ENCODE measurements at places on chromosomes 11 and 22. TPM values are rescaled to one million over a fixed set of nuclear protein-coding genes. Genes with fewer than 3 reads are reported as not detected.

MS4A4E gene
- total RNA-seq: not detected

MAJIN gene
- not detected for total RNA-seq

IGLL1 gene
- not detected for total RNA-seq

RAB36 gene
- total RNA-seq: 1.0 TPM

OR6Q1 gene
- not detected for total RNA-seq

CHST1 gene
- 3.8 TPM for total RNA-seq

DNA sequence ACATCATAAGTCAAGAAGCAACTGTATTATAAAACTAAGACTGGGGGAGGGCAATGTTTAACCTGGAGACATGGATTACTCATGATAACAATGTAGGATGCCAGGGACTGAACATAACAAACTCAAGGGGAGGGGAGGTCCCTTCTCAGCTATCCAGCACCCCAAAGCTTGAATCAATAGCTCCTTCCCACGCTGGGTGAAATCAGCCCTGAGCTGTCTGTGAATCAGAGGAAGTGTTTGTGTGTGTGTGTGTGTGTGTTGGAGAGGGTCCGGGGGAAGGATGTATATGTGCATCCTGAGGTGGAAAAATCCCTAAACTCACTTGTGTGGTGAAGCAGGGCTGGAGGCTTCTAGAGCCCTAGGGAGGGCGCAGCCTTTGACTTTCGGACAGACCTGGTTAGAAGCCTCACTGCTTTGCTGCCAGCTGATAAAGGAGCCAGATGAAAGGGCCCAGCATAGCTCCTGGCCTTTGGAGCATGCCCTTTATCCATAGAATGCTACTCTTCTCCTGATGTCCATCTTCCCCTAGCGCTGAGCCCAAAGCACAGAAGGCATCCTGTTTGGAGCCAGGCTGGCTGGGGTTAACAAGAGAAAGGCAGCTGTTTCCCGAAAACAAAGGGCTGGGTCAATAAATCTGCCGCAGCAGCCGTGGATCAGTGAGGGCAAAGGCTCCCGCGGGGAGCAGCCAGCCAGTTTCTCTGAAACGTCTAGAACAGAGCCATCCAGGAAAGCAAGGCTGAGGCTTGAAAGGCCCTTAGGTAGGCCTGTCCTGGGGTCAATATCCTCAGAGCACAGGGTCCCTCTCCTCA, 35.8 kb downstream of the TNKS1BP1 start:
- H3K27ac ChIP-seq: no peak overlapping the region
- H3K4me3 ChIP-seq: no peak overlapping the region
- H3K27me3 ChIP-seq: no peaks in the 10 kb centered on the region
- no peak for DNase-seq
- H3K4me1 ChIP-seq: peaks cover 8% of the 10 kb centered on the region

DNA sequence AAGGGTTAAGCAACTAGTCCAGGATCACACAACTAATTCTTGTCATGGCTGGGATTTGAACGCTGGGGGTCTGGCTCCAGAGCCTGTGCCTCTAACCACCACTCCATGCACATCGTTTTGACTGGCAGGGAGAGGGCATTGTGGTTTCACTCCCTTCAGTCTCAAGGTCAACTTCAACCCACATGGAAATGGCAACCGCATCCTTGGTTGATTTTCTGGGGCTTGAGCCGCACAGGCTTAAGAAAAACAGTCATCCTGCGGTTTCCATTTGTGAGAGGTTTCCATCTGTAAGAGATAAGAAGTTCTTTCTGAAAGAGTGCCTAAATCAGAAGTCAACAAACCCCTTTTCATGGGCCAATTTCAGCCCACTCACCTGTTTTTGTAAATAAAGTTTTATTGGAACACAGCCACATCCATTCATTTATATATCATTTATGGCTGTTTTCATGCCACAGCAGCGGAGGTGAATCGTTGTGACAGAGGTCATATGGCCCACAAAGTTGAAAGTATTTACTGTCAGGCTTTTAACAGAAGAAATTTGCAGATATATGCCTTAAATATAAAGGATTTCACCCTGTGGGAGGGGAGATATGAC, 65.7 kb downstream of the SGSM1 start:
- no peaks in the 10 kb centered on the region for H3K36me3 ChIP-seq
- H3K4me1 ChIP-seq: no peaks in the 10 kb centered on the region
- no peaks in the 10 kb centered on the region for H3K27me3 ChIP-seq
- no peak for DNase-seq
- H3K27ac ChIP-seq: no peak overlapping the region
- no peak overlapping the region for H3K4me3 ChIP-seq

DNA sequence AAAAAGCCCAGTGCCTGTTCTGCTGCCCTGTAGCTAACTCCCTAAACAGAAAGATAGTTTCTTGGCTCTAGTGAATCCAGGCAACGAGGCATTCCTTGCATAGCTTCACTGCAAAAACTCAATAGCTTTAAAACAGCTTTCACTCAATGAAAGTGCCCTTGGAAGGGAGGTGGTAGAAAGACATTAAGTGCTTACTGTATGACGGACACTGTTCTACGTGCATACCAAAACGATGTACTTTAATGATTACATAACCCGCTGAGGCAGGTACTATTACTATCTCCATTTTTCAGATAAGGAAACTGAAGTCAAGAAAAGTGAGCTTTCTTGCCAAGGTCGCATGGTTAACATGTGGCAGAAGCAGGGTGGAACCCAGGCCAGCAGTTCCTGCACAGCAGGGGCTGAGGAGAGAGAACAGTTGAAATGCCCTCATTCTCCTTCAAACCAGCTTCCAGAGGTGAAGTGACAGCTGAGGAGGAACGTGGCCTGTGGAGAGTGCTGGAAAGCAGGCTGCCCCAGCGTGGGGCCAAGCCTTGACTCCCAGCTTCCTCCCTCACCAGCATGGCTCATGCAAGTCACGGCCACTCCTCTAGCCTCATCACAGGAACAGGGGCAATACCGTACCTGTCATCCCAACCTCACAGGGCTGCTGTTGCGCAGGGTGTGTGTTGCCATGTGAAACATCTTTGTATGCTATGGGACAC, 227.5 kb upstream of the NARS2 start:
- no peak overlapping the region for H3K4me3 ChIP-seq
- no peak overlapping the region for H3K27ac ChIP-seq
- H3K27me3 ChIP-seq: no peaks in the 10 kb centered on the region
- no peak for DNase-seq

DNA sequence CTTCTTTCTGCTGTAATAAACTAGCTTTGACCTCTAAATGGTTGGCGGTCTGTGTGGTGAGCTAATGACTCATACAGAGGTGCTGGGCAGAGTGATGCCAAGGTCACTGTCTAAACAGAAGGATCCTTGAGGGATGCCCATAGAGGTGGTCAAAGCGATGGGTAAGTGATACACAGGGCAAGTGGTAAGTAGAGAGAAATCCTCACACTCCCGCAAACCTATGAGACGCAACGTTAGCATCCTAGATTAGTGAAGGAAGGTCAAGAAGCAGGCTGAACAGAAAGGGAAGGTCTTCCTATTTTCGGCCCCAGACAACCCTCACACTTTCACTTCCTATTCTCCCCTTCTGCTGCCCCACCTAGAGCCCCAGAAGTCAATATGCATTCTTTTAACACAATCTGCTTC, 65.6 kb upstream of the SESN3 start:
- H3K27ac ChIP-seq: no peak overlapping the region
- H3K27me3 ChIP-seq: no peaks in the 10 kb centered on the region
- no peaks in the 10 kb centered on the region for H3K36me3 ChIP-seq
- H3K4me1 ChIP-seq: peaks cover 21% of the 10 kb centered on the region
- DNase-seq: no peak
- H3K4me3 ChIP-seq: no peak overlapping the region

GRCh38 chr11:13891911-13892310, 70.6 kb upstream of the SPON1 start:
- no peak overlapping the region for H3K4me3 ChIP-seq
- no peak overlapping the region for H3K27ac ChIP-seq
- no peak for DNase-seq
- H3K4me1 ChIP-seq: no peaks in the 10 kb centered on the region

DNA sequence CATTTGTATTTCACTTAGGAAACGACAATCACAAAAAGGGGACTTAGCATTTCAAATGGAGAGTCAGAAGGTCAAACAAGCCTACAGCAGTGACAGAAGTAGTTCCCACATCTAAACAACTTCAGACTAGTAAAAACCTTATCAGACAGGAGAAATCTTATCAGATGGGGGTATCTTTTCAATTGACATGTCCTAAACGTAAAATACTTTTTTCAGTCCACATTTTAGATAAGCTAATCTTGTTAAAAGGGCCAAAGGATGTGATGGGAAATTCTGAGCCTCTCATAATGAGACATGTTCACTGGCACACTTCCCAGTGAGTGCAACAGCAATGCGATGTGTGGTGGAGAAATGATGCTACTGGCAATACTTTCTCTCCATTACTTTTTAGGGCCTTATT, 2.4 kb downstream of the MAPK1 start:
- H3K36me3 ChIP-seq: no peaks in the 10 kb centered on the region
- 0 out of 2 replicates have a peak overlapping the region, but pooled peaks have one; percentile 1 for H3K4me3 ChIP-seq
- no peak for DNase-seq
- no peaks in the 10 kb centered on the region for H3K27me3 ChIP-seq
- no peak overlapping the region for H3K27ac ChIP-seq

- no peaks in the 10 kb centered on the region for H3K27me3 ChIP-seq
- no peaks in the 10 kb centered on the region for H3K36me3 ChIP-seq
- H3K4me3 ChIP-seq: no peak overlapping the region
- peak; percentile 85 for DNase-seq
- H3K27ac ChIP-seq: no peak overlapping the region
- no peaks in the 10 kb centered on the region for H3K4me1 ChIP-seq
Measured at GRCh38 chr11:2420502-2421225, 20.1 kb downstream of the TSSC4 start.

GRCh38 chr11:23577296-23577695, 717.0 kb upstream of the CCDC179 start:
- no peaks in the 10 kb centered on the region for H3K4me1 ChIP-seq
- H3K27ac ChIP-seq: no peak overlapping the region
- DNase-seq: no peak
- H3K4me3 ChIP-seq: no peak overlapping the region

GRCh38 chr22:46629291-46629690, 9.1 kb downstream of the GRAMD4 start:
- no peaks in the 10 kb centered on the region for H3K36me3 ChIP-seq
- H3K27me3 ChIP-seq: no peaks in the 10 kb centered on the region
- no peak for DNase-seq
- H3K27ac ChIP-seq: no peak overlapping the region
- H3K4me1 ChIP-seq: peaks cover 11% of the 10 kb centered on the region

- peak overlapping the region; percentile 69 for H3K4me3 ChIP-seq
- H3K27ac ChIP-seq: no peak overlapping the region
- peaks cover 3% of the 10 kb centered on the region for H3K36me3 ChIP-seq
- H3K27me3 ChIP-seq: no peaks in the 10 kb centered on the region
Measured at GRCh38 chr11:118434123-118434552, 2.2 kb upstream of the KMT2A start.

DNA sequence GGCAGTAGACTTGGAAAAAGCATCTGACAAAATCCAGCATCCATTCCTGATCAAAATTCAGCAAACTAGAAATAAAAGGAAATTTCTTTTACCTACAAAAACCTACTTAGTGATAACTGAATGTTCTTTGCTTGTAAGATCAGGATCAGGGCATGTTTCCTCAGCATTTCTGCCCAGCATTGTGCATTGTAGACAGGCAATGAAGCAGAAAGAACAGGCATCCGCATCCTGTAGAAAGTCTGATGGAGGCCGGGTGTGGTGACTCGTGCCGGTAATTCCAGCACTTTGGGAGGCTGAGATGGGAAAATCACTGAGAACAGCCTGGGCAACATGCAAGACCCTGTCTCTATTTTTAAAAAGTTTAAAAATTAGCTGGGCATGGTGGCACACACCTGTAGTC, 32.5 kb upstream of the PANX2 start:
- no peak overlapping the region for H3K4me3 ChIP-seq
- no peaks in the 10 kb centered on the region for H3K36me3 ChIP-seq
- DNase-seq: no peak
- no peak overlapping the region for H3K27ac ChIP-seq
- H3K4me1 ChIP-seq: no peaks in the 10 kb centered on the region
- no peaks in the 10 kb centered on the region for H3K27me3 ChIP-seq

GRCh38 chr22:47779474-47779873, 1017.0 kb downstream of the TBC1D22A start:
- no peaks in the 10 kb centered on the region for H3K36me3 ChIP-seq
- no peaks in the 10 kb centered on the region for H3K4me1 ChIP-seq
- H3K27me3 ChIP-seq: no peaks in the 10 kb centered on the region
- no peak for DNase-seq
- no peak overlapping the region for H3K4me3 ChIP-seq

DNA sequence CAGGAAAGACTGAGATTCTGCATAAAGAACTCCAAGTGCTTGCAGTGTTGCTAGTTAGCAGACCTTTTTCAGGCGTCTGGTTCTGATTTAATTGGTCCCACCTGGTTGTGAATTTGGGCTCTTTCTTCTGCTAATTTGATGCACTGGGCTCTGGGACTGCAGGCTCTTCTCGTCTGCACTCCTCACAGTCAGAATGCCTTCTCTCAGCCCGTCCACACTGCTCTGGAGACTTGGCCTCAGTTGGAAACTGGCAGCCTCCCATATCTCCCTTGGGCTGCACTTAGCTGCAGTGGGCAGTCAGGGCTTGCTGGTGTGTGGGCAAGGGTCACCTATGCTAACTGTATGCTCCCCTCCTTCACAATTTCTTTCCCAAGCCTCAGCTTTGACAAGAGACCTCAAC, 1.5 kb downstream of the TRIM6 start:
- H3K4me3 ChIP-seq: peak overlapping the region; percentile 77
- H3K27me3 ChIP-seq: no peaks in the 10 kb centered on the region
- no peak for DNase-seq
- peaks cover 4% of the 10 kb centered on the region for H3K4me1 ChIP-seq

DNA sequence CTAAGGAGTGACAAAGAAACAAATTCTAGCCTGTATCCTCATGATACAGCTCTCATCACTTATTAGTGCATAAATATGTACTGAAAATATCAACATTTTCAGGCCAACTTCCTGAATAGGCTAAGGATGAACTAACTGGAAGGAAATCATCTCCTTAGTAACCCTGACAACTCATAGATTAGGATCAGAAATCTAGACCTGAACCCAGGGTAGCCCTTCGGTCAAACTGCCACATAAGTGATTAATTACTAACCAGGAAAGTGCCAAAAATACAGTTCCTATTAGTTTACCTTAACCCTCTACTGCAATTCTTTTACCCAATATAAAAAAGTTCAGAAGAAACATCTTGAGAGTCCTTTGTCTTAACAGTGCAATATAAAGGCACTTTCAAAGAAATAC, 40.0 kb downstream of the AMBRA1 start:
- no peaks in the 10 kb centered on the region for H3K27me3 ChIP-seq
- no peak overlapping the region for H3K4me3 ChIP-seq
- DNase-seq: no peak
- no peak overlapping the region for H3K27ac ChIP-seq
- peaks cover 3% of the 10 kb centered on the region for H3K4me1 ChIP-seq

DNA sequence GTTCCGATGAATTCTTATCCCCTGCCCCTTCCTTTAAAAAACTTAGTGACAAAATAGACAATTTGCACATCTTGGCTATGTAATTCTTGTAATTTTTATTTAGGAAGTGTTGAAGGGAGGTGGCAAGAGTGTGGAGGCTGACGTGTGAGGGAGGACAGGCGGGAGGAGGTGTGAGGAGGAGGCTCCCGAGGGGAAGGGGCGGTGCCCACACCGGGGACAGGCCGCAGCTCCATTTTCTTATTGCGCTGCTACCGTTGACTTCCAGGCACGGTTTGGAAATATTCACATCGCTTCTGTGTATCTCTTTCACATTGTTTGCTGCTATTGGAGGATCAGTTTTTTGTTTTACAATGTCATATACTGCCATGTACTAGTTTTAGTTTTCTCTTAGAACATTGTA, 12.0 kb downstream of the CCND1 start:
- H3K4me1 ChIP-seq: peaks cover 11% of the 10 kb centered on the region
- no peak overlapping the region for H3K27ac ChIP-seq
- peaks cover 42% of the 10 kb centered on the region for H3K36me3 ChIP-seq
